Fibroblast of pulmonary artery (primary cell): ENCODE measurements at places on chromosomes 1 and 21.

- peak; percentile 22 for DNase-seq
Observed at GRCh38 chr1:6041432-6042062, 4.1 kb upstream of the KCNAB2 start.

DNA sequence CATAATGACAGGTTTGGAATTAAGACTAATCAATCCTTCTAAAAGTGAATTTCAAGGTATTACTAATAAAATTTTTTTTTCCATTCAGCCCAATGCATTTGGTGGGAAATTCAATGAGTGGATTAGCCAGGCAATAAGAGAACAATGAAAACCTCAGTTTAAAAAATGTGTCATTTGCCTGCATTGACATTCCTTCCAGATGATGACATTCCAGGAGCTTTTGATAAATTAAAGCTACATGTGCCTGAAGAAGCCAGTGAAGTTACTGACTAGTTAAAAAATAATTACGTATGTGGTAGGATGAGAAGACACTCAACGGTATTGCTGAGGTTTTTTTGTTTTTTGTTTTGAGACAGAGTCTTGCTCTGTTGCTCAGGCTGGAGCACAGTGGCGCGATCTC is 37.9 kb upstream of the RC3H1 start:
- no peak for DNase-seq

DNA sequence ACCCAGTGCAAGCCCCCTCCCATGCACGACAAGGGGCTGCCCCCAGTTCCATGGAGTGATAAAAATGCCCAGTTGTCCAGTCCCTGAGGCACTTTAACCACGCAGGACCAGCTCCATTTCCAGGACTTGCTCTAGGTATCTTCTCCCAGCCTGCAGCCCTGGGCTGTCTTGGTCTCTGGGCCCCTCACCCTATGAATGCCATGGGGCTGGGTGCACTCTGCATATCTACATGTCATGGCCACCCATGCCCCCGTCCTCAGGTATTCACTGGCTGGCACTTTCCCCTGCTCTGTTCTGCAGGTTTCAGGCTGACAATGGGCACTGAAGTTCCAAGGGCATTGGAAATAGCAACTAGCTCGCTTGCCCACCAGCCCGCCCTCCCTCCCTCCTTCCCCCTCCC is 19.6 kb upstream of the C1orf174 start:
- no peak for DNase-seq

- no peak for DNase-seq
Observed at GRCh38 chr1:208808301-208808700, 564.1 kb upstream of the PLXNA2 start.

DNA sequence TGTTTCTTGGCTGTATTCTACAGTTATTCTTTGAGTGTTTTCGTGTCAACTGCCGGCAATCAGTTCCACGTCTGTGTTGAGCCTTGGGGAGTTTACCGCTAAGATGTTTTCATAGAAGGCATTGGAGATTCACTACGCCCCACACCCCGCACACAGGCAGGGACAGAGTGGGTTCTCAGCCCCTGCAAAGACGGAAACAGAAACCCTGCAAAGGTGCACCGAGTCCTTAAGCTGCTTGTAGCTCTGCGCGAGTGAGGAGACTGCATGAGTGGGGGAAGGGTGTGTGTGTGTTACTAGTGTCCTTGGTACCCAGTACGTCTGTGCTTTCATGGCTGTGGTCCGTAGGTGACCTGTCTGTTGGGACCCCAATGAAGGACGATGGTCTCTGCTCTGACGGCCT is 1.9 kb downstream of the LHX4 start:
- no peak for DNase-seq

GRCh38 chr1:36320767-36321118 is 2.7 kb downstream of the EVA1B start:
- DNase-seq, result no peak

DNA sequence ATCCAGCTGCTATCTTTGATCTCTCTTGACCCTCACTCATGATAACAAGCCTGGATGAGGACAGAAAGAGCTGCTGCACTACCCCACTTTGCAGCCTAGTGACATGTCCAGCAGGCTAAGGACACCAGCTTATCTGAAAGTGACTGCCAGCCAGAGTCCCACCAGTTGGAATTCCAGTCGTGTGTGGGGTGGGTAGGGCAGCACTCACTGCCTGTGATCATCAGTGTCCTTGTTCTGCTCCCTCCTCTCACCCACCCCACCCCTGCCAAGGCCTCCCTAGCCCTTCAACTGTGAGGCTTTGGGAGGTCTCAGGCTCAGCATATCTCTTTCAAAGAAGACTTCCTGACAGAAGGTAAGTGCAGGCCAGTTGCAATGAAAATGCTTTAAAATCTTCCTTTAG is 15.5 kb upstream of the NMNAT2 start:
- DNase-seq, result no peak

DNA sequence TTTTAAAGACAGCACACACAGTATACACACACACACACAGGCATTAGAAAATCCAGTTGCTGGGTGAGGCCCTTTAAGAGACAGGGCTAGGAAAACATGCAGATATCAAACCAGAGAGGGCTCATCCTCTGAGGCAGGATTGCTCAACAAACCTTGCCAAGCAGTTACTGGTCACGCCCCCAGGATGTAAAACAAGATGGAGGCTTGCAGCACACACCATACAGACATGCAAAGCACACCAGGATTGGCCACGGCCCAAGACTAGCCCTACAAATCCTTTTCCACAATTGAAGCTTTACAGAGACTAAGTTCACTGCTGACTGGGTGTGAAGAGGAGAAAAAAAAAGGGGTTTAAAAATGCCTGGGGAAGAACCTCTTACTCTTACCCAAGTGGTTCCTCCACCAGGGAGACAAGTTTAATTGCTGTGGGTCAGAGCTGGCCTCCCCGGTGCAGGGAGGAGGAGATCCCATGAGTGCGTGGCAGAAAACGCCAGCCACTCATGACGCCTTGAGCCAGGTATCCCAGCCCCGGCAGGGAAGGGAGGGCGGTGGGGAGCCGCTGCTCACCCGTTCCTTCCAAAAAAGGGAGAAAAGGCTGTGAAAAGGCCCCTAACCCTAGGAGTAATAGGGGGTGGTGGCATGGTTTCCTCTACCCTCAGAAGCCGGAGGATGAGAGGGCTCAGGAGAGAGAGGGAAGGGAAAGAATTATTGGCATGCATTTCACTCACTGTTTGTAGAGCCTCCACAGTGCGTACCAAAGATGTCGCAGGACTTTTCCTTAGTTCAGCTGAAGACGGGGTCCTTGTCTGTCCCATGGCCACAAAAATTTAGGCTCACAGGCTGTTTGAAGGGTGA is 594.6 kb upstream of the ZP4 start:
- peak; percentile 24 for DNase-seq

DNA sequence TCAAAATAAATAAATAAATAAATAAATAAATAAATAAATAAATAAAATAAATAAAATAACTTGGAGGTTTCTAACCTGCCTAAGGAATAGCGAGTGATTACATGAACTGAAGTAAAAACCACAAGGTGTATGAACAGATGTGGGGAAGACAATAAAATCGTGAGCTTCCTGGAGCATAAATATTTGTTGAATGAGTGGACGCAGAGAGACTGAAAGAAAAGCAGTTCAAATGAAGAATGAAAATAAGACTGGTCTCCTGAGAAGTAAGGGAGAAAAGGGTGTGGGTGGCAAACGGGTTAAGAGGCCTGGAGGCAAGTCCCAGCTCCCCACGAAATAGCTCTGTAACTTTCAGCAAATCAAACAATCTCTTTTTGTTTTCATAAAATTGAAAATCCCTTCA is 33.6 kb downstream of the CHML start:
- DNase-seq, result no peak

GRCh38 chr1:190453550-190453949 is 24.1 kb downstream of the BRINP3 start:
- DNase-seq, result peak; percentile 26

DNA sequence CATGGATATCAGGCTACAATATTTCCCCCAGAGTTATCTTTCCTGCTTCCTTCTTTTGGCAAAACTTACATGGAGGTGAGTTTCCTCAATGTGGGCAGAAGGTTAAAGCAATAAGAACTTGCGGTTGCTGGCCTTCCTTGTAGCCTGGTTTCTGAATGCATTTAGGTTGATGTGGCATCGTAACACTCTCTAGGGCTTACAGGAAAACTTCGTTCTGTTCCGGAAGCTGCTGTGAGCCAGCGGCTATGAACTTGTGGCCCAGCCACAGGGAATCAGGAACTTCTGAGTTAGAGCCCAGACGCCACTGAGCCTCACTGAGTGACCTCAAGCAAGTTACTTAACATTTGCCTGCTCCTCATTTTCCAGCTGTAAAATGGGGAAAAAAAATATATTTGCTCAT is 623.4 kb upstream of the ADAMTS5 start:
- peak; percentile 64 for DNase-seq

- peak; percentile 89 for DNase-seq
Observed at GRCh38 chr1:208203127-208203847, 40.9 kb downstream of the PLXNA2 start.

GRCh38 chr1:228396770-228397662 is 9.6 kb downstream of the TRIM11 start:
- DNase-seq, result no peak

- no peak for DNase-seq
Observed at GRCh38 chr1:185412385-185413087, 95.5 kb upstream of the IVNS1ABP start.

DNA sequence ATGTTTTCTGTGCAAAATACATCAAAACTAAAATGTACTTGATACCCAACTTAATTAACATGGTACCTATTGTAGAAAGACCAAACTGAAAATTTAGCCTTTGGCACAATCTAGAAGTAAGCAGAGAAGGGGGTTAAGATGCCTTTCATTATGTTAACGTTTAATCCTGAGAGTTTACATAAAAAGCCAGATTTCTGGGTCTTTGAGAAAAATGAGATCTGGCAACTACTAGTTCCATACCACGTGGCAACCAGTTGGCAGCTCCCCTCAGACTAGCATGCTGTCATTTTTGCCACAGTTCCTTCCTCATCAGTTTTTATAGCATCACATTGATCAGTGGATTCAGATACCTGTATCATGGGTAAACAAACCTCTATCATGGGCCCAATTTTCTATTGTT is 1.5 kb downstream of the RO60 start:
- no peak for DNase-seq

- DNase-seq, result no peak
Observed at GRCh38 chr1:41329662-41330587, 31.3 kb upstream of the FOXO6 start.

- peak; percentile 22 for DNase-seq
Observed at GRCh38 chr1:62437273-62437940, 558 bp downstream of the USP1 start.

GRCh38 chr1:174656409-174657059 is 208.8 kb downstream of the GPR52 start:
- no peak for DNase-seq

DNA sequence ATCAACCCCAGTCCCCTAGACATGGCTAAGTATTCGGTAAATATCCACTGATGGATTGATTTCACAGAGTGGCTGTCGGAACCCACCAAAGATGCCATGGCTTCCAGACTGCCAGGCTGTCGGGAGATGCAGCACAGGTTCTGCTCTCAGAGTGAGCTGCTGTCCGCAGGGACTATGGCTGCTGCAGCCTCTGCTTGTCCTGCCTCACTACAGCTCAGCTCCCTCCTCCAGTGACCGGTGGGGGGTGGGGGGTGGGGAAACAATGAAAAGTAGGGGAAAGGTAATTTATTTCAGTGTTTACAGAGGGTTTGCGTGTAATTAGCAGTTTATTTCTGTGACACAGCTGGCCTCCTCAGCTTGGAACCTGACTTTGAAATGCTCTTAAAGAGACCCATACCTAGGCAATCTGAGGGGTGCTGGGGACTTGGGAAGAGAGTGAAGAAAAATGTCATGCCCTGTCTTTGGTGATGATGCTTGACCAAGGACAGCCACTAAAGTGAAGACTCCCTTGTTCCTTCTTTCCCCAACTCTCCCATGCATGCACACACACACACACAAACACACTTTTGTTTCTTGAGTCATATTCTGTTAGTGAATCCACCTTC is 109.0 kb downstream of the CACNA1E start:
- DNase-seq, result no peak

DNA sequence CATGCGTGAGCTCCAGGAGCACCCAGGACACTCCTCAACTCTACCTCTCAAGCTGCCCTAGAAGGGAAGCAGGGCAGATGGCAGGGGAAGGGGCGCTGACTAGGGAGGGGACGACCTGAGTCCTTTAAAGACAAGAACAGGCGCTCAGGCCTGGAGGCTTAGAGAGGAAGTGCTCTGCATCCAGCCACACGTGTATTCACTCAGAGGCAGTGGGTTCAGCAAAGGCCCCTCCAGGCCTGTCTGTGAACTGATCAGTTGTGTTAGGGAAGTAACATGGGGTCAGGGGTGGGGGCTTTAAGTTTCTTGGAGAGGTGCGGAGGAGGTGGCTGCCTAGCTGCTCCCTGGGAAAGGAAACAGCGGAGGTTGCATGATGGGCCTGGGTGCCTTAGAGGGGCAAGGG is 37.1 kb upstream of the ARF1 start:
- DNase-seq, result no peak

- no peak for DNase-seq
Observed at GRCh38 chr1:27609618-27610240, 5.8 kb upstream of the AHDC1 start.

GRCh38 chr1:77533660-77534305 is 148.7 kb downstream of the ZZZ3 start:
- peak; percentile 83 for DNase-seq

DNA sequence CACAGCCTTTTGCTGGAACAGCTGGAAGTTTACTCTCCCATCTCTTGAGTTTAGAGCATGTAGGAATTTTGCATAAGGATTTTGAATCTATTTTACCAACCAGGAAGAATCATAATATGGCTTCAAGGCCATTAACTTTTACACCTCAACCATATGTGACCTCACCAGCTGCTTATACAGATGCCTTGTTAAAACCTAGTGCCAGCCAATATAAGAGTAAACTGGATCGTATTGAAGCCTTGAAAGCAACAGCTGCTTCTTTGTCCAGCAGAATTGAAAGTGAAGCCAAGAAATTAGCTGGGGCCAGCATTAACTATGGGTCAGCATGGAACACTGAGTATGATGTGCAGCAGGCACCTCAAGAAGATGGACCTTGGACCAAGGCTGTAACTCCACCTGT is 65.4 kb downstream of the CEP350 start:
- no peak for DNase-seq
